SHP77 treated with DMSO at 0.1 percent for 48 hours (cell line): ENCODE measurements at places on chromosomes 6 and 20.

GRCh38 chr20:53622247-53623133, 28.9 kb upstream of the ZNF217 start:
- no peak for DNase-seq

DNA sequence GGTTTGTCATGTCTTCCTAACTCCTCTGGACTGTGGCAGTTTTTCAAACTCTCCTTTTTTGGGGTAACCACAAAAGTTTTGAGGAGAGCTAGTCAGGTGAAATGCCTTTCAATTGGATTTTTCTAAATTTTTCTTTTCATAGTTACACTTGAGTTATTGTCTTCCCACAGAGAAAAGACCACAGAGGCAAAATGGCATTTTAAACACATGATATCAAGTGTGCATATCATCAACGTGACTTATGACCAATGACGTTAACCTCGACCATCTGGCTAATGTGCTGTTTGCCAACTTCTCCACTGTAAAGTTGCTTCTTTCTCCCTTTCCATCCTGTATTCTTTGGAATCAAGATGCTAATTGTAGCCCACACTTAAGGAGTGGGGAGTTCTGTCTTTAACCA, 41.3 kb upstream of the SNAP25 start:
- peak; percentile 19 for DNase-seq

DNA sequence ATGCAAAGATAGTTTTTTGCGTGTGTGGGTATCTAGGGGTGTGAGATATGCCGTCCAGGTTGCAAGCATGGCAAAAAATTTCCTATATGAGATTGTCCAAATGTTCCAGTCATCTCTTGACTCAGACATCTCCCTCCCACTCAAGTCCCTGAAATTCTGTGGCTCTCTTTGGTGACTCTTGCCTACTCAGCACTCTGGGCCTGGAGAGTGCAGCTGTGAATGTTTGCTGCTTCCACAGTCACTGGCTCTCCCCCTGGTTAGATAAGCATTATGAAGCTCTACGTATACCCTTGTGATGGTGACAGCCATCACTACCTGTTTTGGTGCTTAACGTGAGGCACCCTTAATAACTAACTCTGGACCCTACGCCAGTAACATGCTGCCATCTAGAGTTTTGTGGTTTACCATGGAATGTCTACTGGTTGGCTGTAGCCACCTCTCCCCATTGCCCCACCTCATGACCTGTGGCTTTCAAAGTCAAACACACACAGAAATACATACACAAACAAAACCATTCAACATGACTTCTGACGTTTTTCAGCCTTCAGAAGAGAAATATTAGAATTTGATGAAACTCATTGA, 621.9 kb upstream of the CITED2 start:
- DNase-seq: no peak

DNA sequence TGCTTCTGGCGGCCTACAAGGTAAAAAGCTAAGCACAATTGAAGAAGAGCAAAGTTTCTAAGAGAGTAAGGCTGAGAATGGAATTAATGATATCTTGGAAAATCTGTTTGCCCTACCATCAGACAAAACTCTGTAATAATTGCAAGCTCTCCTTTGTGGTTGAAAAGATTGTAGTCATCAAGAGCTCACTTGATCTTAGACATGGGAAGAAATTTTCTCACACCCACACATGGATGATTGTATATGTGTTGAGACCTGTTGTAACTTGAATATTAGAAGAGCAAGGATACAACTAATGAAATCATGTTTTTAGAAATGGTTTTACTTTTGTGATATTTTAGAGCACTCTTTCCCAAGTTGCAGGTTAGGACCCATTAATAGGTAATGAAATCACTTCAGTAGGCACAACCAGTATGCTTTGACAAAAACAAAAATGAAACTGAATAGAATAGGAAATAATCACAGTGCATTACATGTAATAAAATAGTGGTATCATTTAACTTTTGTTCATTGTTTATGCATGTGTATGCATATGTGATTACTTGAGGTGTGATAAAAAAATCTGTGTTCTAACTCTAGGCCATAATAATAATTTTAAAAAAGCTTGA, 14.0 kb downstream of the DCBLD1 start:
- DNase-seq: no peak

DNA sequence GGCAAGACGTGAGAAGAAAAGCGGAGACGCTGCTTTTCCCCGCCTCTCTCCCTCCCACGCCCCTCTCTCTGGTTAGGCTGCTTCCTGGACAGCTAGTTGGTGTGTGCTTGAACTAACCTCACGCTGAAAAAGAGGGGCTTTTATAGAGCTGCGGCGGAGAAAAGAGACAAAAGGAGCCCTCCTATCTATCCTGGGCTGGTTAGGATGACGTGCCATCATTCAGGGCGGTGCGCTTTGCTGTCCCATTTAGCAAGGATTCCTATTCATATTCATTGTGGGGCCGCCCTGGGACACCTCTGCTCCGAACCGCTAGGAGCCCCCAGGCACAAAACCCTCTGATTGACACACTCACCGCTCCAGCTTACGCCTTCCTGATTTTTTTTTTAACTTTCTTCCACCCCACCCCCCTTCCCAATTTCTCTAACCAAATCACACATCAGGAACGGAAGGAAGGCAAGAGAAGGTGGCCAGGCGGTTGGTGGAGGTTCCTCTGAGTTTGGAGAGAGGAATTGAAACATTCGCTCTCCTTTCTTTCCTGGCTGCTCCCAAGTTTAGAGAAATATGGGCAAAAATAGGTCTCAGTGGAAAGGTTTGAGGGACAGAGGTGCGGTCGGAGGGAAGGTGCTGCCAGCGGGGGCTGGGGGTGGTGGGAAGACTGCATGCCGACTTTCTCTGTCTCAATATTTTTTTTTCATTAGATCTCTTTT, at the start of gene OLIG3:
Gene OLIG3, minus strand, starts transcription at position 114 of the 707 bp plus-strand sequence. CDS start 224 bp downstream, outside the sequence.
- no peak for DNase-seq

DNA sequence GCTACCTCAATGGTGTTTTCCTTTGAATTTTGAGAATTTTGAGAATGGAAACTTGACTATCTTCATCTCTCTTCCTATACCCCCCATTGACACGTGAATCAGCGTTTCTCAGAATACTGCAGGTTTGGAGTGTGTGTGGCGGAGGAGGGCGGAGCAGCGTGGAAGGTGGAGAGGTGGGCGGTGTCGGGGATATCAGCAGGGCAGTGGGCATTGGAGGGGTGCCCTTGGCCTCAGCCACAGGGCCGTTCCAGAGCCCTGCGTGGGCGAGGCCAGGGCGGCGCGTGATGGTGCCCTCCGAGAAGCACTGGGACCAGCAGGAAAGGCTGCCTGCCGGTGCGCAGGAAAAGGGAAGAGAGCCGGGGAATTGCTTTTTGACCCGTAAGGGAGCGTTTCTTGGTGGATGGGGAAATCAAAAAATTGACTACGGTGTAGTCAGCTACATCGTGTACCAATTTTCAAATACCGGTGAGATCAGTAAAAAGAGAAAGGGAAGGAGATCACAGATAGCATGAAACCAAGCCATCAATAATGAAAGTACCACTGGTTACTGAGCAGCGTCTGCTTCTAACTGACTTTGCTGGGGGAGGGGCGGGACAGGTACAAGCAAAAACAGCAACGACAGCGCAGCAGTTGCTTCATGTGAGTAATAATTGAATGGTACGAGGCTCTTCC, 82.7 kb upstream of the DUSP22 start:
- DNase-seq: no peak

GRCh38 chr6:129486327-129486726, 223.7 kb downstream of the ARHGAP18 start:
- no peak for DNase-seq

DNA sequence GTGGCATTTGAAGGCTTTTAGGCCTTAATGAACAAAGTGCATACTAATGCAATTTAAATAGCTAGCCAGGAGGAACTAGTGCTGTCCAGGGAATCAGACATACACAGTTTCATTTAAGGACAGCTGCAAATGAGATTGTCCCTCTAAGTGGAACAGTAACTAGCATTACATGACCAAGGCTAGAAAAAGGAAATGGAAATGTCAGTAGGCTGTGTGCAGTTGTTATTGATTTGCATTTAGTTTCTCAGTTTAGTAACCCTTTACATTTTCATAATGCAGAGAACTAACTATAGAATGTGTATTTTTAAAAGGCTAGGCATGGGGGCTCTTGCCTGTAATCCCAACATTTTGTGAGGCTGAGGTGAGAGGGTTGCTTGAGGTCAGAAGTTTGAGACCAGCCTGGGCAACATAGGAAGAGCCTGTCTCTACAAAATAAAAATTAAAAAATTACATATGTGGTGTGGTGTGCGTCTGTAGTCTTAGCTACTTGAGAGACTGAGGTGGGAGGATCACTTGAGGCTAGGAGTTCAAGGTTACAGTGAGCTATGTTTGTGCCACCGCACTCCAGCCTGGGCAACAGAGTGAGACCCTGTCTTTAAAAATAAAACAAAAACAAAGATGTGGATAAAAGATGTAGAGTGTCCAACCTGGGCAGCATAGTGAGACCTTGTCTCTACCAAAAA, 468.0 kb downstream of the UTRN start:
- no peak for DNase-seq

GRCh38 chr6:45702849-45703739, 312.6 kb downstream of the CLIC5 start:
- DNase-seq: no peak

GRCh38 chr20:38827770-38828281, 22.3 kb downstream of the PPP1R16B start:
- DNase-seq: no peak

GRCh38 chr6:120354452-120355098, 979.7 kb downstream of the TBC1D32 start:
- no peak for DNase-seq

- no peak for DNase-seq
These were observed 4.3 kb upstream of the DCBLD1 start for GRCh38 chr6:117477988-117478852.

GRCh38 chr20:50308513-50309279, 118.1 kb downstream of the CEBPB start:
- DNase-seq: peak; percentile 84

GRCh38 chr6:104633125-104633524, 226.6 kb downstream of the HACE1 start:
- DNase-seq: no peak

GRCh38 chr20:31707994-31708735, 14.5 kb downstream of the BCL2L1 start:
- DNase-seq: peak; percentile 72

DNA sequence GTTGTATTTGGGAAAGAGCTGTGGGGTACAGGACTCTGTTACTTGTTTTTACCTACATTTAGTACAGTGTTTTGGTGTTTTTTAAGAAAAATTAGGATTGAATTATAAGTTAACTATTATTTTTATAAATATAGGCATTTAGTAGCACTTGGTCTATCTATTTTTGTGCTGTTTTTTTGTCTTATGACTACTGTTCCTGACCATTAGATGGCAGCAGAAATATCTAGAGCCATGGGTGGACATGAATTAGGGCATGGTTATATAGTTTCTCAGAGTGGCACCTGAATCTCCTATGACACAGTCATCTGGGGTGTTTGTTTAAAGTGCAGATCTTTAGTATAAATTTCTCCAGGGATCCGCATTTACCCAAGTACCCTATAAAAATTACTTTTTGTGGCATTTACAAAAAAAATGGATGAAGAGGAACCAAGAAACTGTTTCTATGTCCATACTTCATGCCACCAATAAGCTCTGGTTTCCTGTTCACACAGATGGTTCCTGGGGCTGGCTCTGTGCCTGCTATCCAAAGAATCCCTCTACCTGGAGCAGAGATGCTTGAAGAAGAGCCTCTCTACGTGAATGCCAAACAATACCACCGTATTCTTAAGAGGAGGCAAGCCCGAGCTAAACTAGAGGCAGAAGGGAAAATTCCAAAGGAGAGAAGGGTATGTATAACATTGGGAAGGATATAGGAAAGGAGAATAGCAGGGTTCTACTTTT, 19.8 kb downstream of the NFYA start:
- DNase-seq: no peak

DNA sequence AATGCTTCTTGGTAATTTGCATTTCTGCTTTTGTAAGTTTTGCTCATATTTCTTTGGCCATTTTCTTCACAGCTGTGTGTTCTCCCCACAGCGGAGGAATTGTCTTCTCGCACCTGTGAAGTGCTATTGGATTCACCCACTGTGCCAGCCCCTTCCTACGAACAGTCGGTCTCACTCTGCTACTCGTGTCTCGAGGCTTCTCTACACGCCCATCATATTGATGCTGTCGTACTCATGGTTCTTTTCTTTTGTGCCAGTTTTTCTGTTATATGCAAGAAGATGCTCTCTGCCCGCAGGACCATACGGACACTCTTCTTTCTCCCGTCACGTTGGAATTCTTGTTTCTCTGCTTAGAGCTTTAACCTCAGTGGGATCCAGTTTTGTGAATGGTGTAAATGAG, 200.3 kb downstream of the DLL1 start:
- no peak for DNase-seq

GRCh38 chr20:11993886-11994461, 76.3 kb downstream of the BTBD3 start:
- no peak for DNase-seq

GRCh38 chr20:2421247-2421646, 40.5 kb downstream of the TGM6 start:
- DNase-seq: no peak

- no peak for DNase-seq
These were observed 49.8 kb upstream of the ENPP5 start for GRCh38 chr6:46220352-46221221.

- peak; percentile 25 for DNase-seq
These were observed 38.0 kb downstream of the TGM2 start for GRCh38 chr20:38126932-38127621.

GRCh38 chr6:108408861-108409260, 114.0 kb downstream of the AFG1L start:
- DNase-seq: no peak

DNA sequence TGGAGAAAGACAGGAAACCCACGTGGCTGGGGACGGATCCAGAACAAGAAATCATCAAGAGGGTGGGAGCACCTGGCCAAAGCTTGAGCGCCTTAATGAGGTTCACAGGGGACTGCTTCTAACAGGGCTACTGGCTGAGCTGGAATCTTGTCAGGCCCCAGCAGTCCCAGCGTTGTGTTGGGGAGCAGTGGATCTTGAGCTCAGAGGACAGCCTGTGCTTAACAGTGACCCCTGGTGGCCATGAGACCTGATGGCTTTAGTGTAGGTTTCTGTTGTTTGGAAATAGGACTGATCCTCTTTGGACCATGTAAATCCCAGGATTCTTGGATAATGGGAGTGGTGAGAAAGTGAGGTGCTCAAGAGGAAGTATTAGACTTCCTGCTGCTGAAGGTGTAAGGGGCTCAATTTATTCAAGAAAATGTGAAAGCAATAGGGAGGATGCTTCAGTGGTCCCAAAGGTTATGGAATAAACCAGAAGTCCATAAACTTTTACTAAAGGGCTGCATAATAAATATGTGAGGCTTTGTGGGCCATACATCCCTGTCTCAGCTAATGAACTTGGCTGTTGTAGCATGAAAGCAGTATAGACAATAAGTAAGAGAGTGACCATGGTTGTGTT, 216.2 kb downstream of the NFATC2 start:
- DNase-seq: no peak

- DNase-seq: no peak
These were observed 79.8 kb upstream of the KCNK16 start for GRCh38 chr6:39402239-39402751.

GRCh38 chr6:20447157-20447556, 45.5 kb downstream of the E2F3 start:
- no peak for DNase-seq

- no peak for DNase-seq
These were observed 784.4 kb downstream of the MAFB start for GRCh38 chr20:39904476-39905112.
